Cardiac muscle cell (in vitro differentiated cells and primary cell): ENCODE measurements at places on chromosomes 5 and 9. TPM values are rescaled to one million over a fixed set of nuclear protein-coding genes. Genes with fewer than 3 reads are reported as not detected.

- no peak for DNase-seq
- H3K36me3 ChIP-seq, result no peaks in the 10 kb centered on the region
- H3K27ac ChIP-seq, result no peak overlapping the region
- H3K4me3 ChIP-seq, result no peak overlapping the region
- no peaks in the 10 kb centered on the region for H3K4me1 ChIP-seq
Observed at GRCh38 chr9:18555105-18555883, 81.3 kb downstream of the ADAMTSL1 start.

DNA sequence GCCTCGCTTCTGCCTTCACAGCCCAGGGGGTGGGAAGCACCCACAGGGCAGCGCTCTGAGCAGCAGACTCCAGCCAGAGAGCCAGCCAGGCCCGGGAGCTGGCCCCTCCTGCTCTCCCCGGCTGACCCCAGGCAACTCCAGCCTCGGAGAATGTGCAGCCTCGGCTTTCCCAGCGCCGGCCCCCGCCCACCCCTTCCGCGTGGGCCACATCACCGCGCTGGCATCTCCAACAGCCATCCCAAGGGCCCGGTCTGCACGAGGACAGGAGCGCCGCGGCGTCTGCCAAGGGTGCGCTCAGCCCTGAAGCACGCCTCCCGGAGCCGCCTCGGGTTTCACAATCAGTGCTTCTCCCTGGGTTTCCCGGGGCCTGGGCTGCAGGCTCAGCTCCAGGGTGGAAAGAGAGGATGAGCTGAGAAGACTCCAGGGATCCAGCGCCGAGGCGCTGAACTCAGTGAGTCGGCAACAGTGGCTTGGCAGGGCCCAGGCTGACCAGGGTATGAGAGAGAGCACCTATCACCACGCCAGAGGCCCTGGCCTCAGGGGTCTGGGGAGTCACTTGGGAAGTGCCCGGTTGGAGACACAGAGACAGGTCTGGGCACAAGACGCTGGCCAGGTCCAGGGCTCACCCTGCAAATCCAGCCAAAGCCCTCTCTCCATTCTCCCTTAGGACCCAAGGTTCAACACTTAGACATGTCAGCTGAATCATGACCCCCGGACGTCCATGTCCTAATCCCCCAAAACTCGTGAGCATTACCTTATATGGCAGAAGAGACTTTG is 79.6 kb downstream of the ADAMTS2 start:
- H3K4me3 ChIP-seq, result no peak overlapping the region
- no peaks in the 10 kb centered on the region for H3K36me3 ChIP-seq
- H3K4me1 ChIP-seq, result no peaks in the 10 kb centered on the region

DNA sequence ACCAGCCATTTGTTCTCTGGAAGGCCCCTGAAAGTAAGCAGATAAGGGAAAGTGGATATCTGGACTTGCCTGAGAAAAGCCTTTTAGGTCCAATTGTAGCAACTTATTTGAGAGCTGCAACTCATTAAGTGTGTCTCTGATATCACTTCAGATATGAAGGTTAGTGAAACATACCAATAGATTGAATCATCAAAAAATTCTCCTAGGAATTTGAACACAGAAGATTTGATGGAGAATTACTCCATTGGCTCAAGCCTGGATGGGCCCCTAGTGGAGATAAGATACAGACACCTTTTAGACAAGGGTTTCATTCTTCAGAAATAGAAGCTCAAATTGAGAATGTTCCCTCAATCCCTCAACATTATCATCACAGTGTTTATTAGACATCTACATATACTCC is 356.7 kb downstream of the NDUFS4 start:
- H3K4me3 ChIP-seq, result no peak overlapping the region
- H3K27me3 ChIP-seq, result no peaks in the 10 kb centered on the region
- peak overlapping the region; percentile 50 for H3K27ac ChIP-seq
- no peaks in the 10 kb centered on the region for H3K36me3 ChIP-seq
- DNase-seq, result peak; percentile 47

DNA sequence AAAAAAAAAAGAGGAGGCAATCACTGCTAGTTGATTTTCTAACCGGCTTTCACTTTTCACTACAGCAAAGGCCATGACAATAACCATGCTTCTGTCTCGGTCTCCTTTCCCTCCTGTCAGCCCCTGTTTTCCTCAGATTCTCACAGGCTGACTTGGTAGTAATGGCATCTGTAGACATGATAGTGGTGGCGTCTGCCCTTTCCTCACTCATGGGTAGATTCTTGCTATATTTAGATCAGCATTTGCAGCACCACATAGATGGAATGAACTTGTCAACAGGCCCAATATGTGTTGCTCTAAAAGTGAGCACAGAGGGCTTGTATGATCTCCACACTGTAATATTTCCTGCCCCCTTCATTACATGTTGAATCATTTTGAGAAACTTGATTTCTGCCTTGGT is 120.3 kb upstream of the FTMT start:
- H3K36me3 ChIP-seq, result no peaks in the 10 kb centered on the region
- peak; percentile 49 for DNase-seq
- peak overlapping the region; percentile 81 for H3K27ac ChIP-seq
- H3K27me3 ChIP-seq, result no peaks in the 10 kb centered on the region
- no peak overlapping the region for H3K4me3 ChIP-seq

- no peak overlapping the region for H3K4me3 ChIP-seq
- H3K27ac ChIP-seq, result no peak overlapping the region
- H3K4me1 ChIP-seq, result no peaks in the 10 kb centered on the region
- DNase-seq, result no peak
- no peaks in the 10 kb centered on the region for H3K36me3 ChIP-seq
Observed at GRCh38 chr9:116608064-116608463, 79.0 kb upstream of the TRIM32 start.

DNA sequence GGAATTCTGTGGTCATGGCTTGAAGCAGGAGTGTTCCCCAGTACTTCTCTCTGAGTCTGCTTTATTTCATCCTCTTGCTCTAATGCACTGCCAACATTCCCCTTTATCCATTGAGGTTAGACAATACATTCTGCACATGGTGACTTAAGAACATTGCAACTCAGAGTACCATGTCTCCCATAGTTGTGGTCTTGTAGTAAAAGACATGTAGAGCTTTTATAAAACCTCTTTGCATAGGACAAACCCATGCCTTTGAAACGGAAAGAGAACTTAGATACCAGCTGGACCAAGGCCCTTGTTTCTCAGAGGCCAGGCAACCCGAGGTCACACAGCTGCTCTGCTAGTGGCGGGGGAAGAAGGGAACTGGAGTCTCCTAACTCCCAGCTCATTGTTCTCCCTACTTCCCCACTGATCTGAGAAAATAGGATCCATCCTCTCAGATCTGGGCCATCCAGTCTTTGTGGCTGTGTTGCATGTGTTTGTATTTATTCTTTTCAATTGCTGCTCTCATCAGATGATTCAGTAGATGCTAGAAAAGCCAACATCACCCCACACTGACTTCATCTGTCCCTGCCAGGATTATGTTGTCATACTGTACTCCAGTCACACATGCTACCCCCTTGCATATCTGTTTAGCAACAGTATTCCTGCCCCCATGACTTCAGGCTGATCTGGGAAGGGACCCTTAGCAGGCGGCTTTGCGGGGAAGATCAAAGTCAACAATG is 236.9 kb downstream of the SAXO1 start:
- H3K4me1 ChIP-seq, result peaks cover 6% of the 10 kb centered on the region
- H3K27ac ChIP-seq, result no peak overlapping the region
- no peaks in the 10 kb centered on the region for H3K27me3 ChIP-seq

Gene ARAP3
- 1.5 and 1.6 TPM in 2 replicates for total RNA-seq
